MG63 (cell line): ENCODE measurements at places on chromosomes 7 and 10. TPM values are rescaled to one million over a fixed set of nuclear protein-coding genes. Genes with fewer than 3 reads are reported as not detected.

FRMD4A gene
- 2.4 and 8.8 TPM in 2 replicates for total RNA-seq

ZFAND2A gene
- total RNA-seq, result 49.9 and 71.8 TPM in 2 replicates

DNA sequence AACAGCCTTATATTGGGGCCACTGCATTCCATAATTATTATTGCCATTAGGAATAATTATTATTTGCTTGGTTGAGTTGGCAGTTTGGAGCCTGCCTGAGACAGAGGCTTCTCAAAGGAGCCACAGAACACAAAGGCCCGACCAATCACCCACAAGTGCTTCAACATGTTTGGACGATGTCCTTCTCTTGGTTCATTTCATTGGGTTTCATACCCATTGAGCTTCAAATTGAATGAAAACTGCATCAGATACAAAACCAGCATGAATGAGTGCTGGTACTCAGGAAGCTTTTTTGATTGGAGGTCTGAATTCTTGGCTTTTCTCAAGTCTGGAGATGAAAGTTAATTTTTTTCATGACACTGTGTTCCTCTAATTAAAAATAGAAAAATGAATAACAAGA, 168.3 kb downstream of the CREB5 start:
- no peak for DNase-seq

- no peak for DNase-seq
These were observed 28.6 kb upstream of the SLC16A12 start for GRCh38 chr10:89563861-89564478.

DNA sequence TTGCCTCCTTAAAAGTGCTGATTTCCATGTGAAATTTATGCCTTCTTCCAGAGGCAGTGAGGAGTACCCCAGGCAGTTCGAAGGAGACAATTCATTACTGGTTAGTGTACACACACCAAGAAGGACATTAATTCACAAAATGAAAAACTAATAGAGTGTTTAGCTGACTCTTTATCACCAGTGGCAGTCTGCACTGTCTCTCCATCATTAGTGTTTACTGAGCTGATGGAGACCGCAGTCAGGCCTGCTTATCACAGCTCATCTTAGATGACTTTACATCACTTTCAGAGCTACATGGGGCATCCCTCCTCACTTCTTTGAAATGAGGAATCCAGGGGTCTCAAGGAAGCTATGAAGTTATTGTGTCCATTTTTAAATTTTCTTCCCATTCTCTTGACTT, 155.5 kb upstream of the LRGUK start:
- no peak for DNase-seq

DNA sequence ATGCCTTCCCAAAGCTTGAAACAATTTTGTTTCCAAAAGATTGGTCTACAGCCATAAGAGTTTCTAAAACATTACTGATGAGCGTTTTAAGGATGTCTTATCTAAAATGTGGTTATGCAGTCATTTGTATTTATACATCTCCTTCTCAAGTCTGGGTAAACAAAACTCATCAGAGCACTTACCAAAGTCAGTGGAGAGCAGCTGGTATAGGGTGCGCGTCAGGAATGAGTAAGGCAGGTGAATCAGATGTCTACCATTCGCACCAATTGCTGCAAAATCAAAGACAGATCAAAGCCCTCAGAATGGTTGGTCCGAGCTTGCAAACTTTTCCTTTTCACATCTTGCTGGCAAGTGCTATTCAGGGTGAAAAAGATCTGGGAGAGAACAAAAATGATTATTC, 65.6 kb upstream of the FAM171A1 start:
- DNase-seq, result peak; percentile 33
